ENCODE measurements at places on chromosomes 5 and 9.

DNA sequence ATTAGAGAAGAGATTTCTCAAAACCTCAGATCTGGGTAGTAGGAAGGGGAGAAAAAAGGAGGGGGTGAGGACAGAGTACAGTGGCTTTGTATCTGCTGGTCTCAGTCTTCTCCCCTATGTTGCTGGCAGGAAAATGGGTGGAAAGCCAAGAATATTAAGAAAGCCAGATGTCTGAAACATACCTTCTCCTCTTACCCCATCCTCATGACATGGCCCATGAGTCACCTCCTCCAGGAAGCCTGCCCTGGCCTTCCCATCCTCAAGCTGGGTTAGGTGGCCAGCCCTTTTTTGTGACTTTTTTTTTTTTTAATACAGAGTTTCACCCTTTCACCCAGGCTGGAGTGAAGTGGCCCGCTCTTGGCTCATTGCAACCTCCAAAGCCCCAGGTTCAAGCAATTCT, 61.8 kb downstream of the ABCA1 start:
- DNase-seq: no peak

DNA sequence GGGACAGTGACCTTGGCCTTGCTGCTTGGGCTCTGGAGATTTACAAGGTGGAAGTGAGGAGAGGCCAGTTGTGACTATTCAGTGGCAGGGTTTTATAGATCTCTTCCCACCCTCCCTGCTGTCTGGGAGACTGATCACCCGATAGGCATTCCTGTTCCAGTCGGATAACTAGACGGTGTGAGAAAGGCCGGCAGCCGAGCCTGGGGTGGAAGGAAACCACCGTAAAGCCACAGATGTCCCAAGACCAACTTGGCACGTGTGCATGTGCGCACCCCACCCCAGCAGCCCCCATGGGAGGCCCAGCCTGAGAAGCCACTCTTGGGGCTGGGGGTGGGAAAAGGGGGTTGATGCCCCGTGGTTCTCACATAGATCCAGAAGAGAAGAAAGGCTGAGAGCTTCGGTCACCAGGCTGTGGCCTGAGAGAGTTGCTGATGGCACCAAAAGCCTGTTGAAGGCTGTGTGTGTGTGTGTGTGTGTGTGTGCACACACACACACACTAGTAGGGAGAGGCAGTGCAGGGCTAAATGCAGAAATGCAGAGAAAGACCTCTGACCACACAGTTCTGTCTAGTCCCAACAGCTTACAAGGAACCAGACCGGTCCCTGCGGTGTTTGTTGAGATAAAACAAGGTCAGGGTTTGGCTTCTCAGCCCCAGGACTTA, 225.8 kb downstream of the FANCC start:
- DNase-seq: no peak

- no peak for DNase-seq
These were observed 119.6 kb downstream of the SGCD start for GRCh38 chr5:156446526-156446925.

GRCh38 chr5:135189024-135189423, 155.0 kb upstream of the PITX1 start:
- no peak for DNase-seq

GRCh38 chr5:167765352-167765751, 526.1 kb upstream of the WWC1 start:
- DNase-seq: no peak

GRCh38 chr9:126953041-126953809, 38.6 kb downstream of the RALGPS1 start:
- DNase-seq: no peak

GRCh38 chr5:151434570-151435237, 12.7 kb upstream of the SLC36A1 start:
- no peak for DNase-seq

DNA sequence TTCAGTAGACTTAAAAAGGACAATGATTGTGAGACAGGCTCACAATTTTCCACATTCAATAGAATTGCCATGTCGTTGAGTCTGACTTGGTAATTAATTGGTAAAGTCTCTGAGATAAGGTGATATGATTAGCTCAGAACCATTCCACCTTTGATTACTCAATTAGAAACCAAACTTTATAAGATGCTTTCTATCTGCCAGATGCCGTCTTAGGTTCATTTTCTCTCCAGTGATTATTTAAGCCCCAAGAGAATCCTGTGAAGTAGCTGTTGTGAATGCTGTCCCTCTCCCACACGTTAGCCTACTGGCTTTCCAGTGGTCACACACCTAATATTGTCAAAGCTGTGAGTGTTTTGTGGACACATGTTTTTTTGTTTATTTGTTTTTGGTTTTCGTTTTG, 528.9 kb upstream of the ZNF462 start:
- no peak for DNase-seq

DNA sequence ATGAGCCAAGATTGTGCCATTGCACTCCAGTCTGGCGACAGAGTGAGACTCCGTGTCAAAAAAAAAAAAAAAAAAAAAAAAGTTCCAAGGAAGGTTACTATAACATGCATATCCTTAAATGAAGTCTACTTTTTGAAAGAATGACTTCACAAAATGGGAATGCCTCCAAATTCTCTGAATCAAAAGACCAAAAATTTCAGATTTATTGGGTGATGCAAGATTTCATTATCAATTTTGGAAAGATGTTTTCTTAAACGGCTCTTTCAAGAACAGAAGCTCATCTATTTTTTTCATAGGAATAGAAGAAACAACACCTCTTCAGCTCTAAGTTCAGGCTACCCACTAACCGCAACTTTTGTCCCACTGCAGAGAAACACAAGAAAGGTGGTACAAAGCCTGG, 69.9 kb downstream of the AUH start:
- DNase-seq: no peak

GRCh38 chr5:102858221-102858620, 103.1 kb downstream of the PAM start:
- DNase-seq: no peak

DNA sequence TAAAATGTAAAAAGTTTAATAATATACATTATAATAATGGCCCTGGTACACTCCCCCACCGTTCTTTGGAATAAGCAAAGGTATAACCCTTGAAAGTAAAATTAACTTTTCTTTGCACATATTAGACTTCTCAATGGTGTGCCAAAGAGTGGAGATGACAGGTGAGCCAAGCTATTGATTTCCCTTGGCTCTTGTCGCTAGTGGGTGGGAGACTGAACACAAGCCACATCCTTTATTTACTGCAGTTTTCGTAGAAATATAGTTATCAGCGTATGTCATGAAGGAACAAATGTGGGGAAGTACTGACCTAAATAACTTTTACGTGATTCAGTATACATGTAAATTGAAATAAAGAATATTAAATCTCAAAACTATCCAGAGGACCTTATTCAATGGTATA, 549.3 kb downstream of the RAB3C start:
- DNase-seq: no peak

All from COLO829 (cell line).